Coronary artery (tissue), 2 donors: ENCODE measurements at places on chromosomes 5 and 9.

- peak; percentile 75 for DNase-seq
These were observed 41.9 kb upstream of the TESK1 start for GRCh38 chr9:35562895-35563780.

- no peak for DNase-seq
These were observed 232.6 kb downstream of the MAST4 start for GRCh38 chr5:66828548-66829357.

DNA sequence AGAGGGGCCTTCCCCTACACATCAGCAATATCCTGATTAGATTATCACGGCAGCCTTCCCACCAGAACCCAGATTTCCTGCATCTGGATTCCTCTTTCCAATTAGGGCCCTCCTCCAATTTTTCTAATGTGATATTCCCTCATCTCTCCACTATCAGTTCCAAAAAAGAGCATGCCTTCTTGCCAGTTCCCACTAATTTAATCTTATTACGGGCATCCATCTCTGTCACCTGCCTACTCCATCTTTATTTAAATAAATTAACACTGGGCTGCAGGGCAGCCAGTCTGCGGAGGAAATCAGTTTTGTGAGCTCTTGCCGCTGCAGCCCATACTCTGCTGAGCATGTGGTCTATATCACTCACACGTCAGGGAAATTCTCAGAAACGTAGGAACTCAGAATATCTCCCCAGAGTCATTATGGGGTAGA lies 16.6 kb upstream of the FBP2 start:
- no peak for DNase-seq

GRCh38 chr5:82246960-82247574 lies 31.1 kb downstream of the RPS23 start:
- DNase-seq, result no peak

- no peak for DNase-seq
These were observed 12.1 kb downstream of the PDCL start for GRCh38 chr9:122816163-122816867.
